Pancreas (tissue), 10 donors: ENCODE measurements at places on chromosomes 13 and 19. TPM values are rescaled to one million over a fixed set of nuclear protein-coding genes. Genes with fewer than 3 reads are reported as not detected.

GRCh38 chr13:98826146-98826545 is 73.7 kb upstream of the SLC15A1 start:
- no peak for DNase-seq

DNA sequence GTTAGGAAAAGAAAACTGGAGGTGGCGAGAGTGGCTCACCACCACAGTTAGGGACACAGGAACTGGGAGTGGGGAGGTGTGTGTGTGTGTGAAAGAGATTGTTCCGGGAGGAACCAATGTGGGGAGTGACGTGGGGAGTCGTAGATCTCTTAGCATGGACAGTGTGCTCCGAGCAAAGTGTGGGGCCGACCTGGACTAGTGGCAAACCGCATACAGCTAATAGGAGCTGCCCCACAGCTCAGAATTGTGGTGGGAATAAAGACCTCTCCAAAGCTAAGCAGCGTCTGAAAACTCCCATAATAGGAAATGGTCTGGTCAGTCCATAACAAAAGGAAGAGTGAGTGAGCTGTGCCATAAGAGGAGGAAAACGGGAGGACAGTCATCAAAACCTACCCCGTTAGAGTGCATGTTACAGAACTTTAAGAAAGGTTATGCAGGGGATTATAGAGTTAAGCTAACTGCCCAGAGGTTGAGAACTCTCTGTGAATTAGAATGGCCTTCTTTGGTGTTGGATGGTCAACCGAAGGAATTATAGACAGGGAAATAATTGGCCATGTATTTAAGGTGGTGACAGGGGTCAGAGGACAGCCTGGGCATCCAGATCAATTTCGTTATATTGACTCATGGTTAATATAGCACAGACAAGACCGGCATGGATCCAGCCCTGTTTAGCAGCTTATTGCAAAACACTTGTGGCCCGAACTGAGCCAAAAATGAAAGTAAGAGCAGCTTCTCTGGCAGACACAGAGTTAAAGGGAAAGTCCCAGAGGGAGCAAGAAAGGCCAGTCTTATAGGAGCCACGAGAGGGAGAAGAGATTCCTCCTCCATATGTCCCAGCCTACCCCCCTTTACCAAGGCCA is 8.9 kb upstream of the SLC15A1 start:
- DNase-seq: no peak

DNA sequence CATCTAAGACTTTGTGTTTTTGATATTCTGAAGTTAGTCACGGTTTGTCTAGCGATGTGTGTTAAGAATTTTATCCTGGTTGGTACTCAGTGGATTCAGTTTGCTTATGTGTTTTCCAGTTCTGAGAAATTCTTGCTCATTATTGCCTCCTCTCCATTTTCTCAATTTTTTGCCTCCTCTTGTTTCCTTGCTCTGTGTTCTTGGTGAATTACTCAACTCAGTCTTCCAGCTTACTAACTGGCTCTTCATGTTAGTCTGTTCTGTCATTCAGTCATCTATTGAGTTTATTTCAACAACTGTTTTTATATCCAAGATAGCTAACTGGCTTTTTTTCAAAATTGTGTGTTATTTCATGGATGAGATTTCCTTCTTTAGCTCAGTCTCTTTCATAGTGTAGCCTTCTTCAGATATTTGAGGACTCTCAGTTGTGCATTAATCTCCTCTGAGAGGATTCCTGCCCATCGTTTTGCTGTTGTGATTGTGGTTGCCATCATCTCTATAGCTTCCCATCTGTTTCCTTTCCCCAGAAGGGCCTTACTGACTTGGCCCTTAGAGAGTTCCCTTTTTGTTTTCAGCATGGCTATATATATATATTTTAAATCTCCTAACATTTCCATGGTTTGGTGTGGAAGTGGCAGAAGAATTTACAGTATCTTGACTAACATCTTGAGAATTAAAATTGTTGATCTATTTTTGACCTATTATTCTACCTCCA is 6.2 kb downstream of the SETDB2 start:
- no peak for DNase-seq

GRCh38 chr13:90526711-90527110 is 820.8 kb upstream of the MIR17HG start:
- DNase-seq: no peak

DNA sequence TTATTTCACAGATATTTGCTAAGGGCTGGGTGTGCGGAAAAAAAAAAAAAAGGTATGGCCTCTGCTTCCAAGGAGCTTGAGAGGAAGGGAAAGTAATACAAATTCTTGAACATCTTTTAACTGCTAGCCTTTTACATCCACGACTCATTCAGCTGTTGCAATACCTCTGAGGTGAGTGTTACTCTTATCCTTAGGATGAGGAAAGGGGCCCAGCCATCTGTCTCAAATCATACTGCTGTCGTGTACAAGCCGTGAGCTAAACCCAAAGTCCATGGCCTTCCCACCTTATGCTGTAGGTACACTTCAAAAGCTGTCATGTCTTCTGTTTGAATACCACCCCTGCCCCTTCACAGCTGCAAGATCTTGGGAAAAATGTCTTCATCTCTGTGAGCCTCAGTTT is 146.8 kb downstream of the KCNRG start:
- no peak for DNase-seq

DNA sequence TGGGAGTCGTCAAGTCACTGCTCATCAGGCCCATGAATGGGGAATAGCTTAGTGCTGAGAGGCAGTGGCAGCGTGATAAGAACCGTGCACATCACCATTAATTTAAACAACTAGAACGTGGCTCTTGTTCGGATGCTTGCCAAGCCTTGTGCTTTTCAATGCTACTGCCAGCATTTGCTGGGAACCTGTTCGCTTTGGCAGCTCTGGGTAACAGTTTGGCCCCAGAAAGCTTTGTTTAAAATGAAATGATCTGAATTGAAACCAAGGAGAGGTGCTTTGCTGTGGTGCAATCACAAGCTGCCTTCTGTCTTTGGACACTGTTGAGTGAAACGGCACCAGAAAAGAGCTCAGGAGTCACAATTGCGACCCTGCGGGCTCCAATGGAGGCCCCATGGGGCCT is 53.5 kb upstream of the OLFM4 start:
- DNase-seq: no peak

- no peak for DNase-seq
Observed at GRCh38 chr13:62137629-62138405, 722.2 kb upstream of the PCDH20 start.

DNA sequence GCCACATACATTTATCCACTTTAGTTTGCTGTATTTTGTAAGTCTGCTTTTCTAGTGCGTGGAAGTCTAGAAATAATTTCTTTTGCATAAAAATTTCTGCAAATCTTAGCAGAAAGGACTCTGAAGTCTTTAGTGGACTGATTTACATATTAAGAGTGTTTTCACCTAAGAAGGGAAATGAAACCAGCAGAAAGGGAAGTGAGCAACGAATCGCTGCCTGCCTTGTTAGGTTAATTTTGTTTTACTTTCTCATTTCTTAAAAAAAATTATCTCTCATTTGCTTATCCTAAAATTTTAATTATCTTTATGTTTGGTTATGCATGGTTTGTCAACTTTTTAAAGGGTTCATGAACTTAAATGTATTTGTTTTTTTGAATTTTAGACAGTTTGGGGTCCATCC is 767 bp upstream of the GPR18 start:
- no peak for DNase-seq

DNA sequence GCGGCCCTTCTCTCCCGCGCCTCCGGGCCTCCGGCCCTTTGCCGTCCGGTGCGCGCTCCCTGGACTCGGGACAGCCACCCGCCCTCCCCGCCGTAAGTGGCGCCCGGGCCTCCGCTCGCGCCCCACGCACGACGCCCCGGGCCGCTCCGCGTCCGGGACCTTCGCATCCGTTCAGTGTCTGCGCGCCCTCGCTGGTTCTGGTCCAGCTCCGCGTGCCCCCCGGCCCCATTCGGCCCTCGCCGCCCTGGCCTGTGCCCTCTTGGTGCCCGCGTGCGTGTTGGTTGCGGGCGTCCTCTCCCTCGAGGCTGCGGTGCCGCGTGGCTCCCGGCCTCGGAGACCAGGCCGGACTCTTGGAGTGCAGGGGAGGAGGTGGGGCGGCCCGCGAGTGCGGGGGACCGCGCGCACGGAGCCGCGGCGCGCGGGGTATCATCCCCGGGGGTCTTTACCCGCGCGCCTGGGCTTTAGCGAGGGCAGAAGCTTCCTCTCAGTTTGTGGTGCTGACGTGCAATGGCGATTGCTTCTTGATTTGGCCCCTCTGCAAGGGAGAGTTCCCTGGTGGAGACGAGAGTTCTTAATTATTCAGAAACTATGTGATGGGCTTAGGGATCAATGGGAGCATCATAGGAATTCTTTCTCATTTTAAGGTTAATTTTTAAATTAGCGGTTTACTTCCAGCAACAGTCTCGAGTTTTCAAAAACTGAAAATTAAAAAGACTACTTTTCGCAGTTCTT is 757 bp downstream of the WASF3 start:
- DNase-seq: no peak

Gene CILP2
- 1.4 TPM for total RNA-seq

Gene LRFN3
- 5.3 TPM for total RNA-seq
